ENCODE measurements at places on chromosomes 4 and X.

DNA sequence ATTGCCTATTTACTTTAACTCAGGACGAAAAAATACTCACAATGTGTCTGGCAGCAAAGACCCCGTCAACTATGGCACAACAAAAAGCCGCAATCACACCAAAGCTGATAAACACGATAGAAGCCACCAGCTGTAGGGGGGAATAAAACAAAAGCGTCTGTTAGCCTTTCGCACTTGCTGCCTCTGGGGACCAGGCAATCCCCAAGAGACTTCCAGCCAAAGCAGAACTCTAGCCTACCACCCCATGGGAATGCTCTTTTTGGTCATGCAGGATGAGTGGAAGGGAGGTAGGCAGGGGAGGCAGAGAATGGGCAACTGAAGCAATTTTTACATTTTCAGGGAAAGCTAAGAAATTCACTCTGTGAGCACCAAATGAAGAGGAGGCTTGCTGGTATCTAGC is 20.1 kb downstream of the TMEM255A start:
- DNase-seq, result no peak

GRCh38 chr4:5545271-5545670 is 163.1 kb downstream of the EVC2 start:
- DNase-seq, result no peak

DNA sequence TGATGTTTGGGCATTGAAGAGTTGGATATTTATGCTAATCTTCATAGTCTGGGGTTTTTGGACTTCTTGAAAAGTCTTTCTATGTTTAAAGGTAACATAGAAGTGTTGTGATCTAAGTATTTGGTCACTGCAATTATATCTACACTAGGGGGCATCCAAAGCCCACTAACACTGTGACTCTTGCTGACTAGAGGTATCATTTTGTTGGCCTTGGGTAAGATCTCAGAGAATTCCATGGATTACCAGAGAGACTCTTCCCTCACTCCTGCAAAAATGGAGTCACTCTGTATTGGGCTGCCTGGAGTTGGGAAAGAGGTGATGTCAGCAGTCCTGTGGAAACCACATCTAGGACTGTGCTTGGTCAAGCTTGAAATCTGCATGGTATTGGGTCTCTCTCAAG is 1077.6 kb downstream of the FAM133A start:
- DNase-seq, result no peak

- no peak for DNase-seq
Measured at GRCh38 chrX:22526339-22526738, 253.6 kb downstream of the CBLL2 start.

DNA sequence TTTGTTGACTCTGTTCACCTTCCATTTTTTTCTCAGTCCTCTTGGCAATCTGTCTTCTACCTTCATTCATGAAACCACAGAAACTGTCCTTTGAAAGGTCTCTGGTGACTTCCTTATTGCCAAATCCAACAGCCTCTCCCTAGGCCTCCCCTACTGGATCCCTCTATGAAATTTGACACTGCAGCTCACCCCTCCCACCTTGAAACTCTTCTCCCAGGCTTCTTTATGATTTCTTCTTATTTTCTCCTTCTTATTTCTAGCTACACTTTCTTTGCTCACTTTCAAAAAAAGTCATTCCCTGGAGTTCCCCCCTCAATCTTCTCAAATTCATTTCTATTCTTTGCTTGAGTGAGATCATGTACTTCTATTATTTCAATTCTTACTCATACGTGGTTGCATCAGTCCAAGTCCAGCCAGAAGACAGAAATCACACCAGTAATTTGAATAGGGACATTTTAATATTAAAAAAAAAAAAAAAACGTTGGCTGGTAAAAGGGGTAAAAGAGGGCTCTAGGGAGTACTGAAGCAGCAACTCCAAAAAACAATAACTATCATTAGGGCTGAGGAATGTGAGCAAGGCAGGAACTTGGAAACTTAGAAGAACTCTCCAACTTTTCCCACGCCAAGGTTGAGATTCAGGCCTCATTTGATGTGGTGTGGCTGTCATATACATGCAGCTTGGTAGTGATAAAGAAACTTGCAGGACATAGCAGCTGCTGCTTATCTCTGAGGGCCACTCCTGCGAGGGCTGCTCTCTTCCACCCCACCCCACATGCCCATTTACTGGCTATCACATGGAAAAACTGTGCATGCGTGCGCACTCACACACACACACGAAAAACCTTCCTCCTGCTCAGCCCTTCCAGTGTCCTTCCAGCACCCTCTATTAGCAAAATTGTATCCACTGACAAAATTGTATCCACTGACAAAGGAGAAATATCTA is 169.8 kb upstream of the GALNT7 start:
- no peak for DNase-seq

- DNase-seq, result no peak
Measured at GRCh38 chr4:38162240-38162784, 202.1 kb downstream of the PTTG2 start.

- DNase-seq, result no peak
Measured at GRCh38 chr4:104930298-104930697, 216.4 kb upstream of the TET2 start.

DNA sequence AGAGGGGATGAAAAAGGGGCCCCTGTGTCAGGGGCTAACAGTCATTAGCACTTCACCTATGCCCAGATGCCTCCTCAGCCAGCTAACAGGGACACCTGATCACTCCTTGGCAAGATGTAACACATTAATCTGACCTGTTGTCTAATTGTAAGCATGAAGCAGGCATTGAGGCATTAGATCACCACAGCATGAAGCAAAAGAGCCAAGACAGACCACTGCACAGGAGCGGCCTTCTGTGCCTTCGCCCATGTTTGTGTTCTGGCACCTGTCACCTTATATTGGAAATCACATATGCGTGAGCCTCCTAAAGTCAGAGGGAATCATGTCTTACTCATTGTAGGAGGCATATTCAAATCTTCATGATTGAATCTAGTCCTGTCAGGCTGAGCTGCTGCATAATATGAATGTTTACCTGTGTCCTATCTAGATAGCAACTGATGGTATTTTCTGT is 48.4 kb downstream of the PTTG2 start:
- DNase-seq, result no peak

GRCh38 chr4:105979506-105979905 is 84.2 kb downstream of the NPNT start:
- no peak for DNase-seq
